ENCODE measurements at places on chromosomes 1 and 21.

DNA sequence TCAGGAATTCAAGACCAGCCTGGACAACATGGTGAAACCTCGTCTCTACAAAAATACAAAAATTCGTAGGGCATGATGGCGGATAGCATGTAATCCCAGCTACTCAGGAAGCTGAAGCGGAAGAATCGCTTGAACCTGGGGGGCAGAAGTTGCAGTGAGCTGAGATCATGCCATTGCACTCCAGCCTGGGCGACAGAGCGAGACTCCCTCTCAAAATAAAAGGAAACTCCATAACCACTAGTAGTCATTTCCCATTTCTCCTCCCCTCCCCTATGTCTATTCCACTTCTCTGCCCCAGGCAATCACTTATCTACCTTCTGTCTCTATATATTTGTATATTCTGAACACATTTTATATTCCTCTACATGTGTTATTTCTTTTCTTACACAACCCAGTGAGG, 4.0 kb upstream of the CEP350 start:
- DNase-seq: no peak

DNA sequence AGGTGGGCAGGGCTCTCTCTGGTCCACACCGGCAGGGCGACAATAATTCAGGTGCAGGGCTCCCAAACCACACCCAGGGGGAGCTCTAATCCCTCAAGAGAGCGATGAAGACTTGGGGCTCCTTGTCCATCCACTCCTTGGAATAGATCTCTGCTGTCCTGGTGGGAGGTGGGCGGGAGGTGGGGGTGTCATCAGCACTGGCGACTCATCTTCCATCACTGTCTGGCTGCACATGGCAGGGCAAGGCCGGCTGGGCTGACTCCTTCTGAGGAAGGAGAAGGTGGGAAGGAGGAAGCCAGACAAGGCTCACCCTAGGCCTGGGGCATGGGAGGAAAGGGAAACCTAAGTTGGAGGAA, 29.3 kb downstream of the TNNT2 start:
- DNase-seq: no peak

DNA sequence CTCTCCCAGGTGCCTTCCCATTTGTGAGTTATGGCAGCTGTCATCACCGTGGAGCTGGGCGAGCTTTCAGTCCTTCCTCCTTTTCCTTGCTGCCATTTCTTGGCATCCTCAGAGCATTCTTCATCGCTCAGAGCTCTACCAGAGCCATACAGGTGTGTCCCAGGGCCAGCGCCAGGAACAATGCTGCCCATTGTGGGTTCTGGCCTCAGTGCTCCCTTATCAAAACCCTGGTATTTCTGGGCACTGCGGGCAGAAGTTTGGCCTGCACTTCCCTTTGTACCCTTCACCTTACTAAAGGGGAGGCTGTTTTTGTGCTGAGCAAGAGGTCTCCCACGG, 28.5 kb downstream of the RASSF5 start:
- DNase-seq: no peak

- DNase-seq: no peak
Observed at GRCh38 chr1:91846007-91846638, 39.8 kb downstream of the TGFBR3 start.

DNA sequence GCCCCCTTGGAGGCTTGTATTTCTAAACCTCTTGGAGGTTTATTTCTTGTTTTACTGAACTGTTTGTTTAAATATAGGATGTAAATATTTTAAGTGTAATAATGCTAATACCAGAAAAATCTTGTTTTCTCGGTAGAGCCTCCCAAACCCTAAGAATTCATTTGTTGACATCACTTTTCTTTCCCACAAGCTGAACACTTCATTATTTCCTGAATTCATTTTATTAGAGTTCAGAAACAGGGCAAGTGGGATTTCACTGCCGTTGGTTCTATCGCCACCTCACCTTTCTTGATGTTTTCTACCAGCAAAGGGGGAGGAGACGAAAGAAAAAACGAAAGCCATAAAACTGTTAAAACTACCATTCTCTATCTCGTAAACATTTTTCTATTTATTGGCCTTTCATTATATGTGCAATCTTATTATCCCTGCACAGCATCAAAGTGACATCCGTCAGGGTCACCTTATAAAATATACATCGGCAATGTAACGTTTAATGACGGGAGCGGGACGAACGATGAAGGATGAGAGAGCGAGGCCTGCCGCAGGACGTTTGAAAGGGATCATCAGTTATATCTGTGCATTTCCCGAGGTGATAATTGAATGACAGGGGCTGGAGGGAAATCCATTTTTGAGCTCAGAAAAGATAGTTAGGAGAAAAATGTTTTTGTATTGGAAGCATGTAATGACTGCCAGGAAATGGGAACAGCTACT, 59.5 kb downstream of the SLC45A1 start:
- DNase-seq: no peak

DNA sequence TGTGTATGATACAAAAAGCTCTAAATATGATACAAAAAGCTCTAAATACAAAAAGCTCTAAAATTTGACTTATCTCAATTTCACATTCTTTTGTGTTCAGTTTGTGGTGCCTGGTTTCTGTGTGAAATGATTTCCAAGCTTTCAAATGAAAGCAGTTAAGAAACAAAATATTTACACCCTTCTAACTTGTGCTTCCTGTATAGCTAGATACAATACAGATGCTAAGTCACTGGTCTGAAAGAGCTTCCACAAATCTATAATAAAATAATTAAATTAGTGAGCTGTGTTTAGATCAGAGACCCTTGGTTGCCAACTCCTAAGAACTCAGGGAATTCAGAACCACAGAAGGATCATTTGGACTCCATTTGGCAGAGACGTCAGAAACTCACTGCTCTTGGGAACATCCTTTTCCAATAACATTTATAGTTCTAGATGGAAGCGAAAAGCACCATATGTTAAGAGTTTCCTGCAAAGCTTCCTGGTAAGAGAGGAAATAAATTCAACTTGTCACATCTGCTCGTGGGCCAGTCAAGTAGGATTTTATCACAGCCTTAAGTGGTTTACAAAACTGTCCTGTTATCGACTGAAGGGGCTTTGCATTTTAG, 1079.1 kb downstream of the ADGRL2 start:
- no peak for DNase-seq

DNA sequence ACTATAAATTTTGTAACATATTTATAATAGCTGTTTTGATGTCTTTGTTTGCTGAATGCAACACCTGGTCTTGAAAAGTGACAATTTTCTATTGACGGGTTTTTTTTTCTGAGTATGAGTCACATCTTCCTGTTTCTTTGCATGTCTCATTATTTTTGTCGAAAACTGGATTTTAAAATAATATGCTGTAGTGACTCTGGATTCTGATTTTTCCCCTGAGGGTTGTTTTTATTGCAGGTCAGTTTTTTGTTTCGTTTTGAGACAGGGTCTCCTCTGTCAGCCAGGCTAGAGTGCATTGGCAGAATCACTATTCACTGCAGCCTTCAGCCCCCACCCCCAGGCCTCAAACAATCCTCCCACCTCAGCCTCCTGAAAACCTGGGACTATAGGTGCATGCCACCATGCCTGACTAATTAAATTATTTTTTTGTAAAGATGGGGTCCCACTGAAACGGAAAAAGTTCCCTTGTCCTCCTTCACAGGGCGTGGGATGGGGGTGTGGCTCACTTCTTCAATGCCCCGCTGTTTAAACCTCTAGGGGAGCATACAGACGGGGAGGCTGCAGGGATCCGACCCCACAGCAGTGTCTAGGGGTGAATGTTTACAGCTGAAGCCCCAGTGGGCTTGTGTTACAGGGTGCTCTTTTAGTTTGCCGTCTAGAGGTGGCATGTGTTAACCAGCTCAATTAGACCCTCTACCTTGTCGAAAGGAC, 11.3 kb upstream of the PPIE start:
- DNase-seq: no peak

DNA sequence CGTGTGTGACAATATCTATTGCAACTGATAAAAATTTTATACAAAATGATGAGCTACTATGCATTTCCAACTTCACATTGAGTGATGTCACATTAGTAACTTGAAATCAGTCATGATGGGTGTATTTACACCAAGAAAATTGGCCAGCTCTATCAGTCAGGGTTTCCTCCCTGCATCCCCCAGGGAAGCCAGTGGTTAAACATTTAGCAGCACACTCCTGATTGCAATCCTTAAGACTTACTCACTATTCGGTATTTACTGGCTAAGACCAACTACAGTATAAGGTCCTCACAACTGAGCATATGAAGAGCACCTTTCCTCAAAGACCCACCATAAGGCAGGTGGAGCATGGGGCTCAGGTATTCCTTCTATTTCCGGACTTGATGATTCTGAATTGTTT, 41.3 kb upstream of the PTGFRN start:
- DNase-seq: no peak

DNA sequence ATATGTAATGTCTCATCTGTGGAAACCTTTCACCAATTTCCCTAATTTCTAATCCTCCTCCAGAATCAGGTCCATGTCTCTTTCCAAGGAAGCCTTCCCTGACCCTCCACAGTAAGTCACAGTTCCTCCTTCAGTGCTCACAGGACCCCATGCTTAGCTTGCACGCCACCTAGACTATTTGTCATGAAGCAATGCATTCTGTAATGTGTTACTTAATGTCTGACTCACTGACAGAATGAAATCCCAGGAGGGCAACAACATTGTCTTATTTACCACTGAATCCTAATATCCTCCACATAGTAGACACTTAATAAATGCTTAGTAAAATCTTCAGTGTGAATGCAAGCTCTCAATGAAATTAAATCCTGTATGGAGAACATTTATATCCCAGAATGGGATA, 245.9 kb upstream of the PLD5 start:
- DNase-seq: no peak

GRCh38 chr1:71343686-71344416, 263.0 kb upstream of the ZRANB2 start:
- no peak for DNase-seq

DNA sequence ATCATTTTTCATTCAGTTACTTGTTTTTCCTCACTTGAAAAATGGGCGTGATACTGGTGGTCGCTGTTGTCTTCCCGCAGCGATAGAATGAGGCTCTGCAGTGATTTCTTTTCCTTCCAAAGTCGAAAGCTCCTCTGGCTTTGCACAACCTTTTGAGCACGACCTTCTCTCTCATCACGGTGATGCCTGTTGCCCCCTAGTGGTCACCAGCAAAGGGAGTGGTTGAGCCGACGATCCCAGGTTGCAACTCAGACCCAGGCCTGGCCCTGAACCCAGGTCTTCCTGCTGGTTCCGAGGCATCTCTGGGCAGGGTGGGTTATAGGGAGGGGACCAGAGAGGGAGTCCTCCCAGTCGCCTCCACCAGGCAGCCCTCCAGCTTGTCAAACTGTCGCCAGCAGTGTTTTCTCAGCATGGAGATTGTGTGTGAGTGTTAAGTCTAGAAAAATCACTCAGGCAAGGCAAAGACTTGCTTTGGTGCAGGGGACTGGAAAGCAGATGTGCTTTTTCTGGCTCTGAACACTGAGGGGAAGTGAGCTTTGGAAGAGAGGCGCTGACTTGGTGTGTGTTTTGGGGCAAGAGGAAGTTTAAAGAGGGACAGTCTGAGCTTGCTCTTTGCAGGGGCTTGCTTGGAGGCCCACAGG, 285.3 kb downstream of the CAMTA1 start:
- DNase-seq: peak; percentile 10

DNA sequence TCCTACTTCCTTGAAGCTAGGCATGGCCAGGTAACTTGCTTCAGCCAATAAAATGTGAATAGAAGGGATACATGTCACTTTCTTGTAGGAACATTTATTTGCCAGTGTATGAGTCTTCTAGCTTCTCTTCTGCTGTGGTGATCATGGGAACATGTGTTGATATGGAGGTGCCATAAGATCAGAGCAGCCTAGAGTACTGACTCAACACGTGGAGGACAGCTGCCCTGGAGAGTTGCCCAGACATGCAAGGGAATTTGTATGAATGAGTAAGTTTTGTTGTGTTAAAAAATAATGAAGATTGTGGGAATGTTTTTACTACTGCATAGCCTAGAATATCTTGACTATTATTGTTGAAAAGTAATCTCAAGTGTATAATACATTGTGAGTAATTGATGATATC, 502.3 kb downstream of the NUF2 start:
- no peak for DNase-seq

GRCh38 chr1:196309386-196309785, 298.9 kb downstream of the KCNT2 start:
- DNase-seq: peak; percentile 29

GRCh38 chr1:46067652-46068051, 64.8 kb downstream of the PIK3R3 start:
- no peak for DNase-seq

- no peak for DNase-seq
Observed at GRCh38 chr1:60904099-60904851, 178.1 kb upstream of the NFIA start.

DNA sequence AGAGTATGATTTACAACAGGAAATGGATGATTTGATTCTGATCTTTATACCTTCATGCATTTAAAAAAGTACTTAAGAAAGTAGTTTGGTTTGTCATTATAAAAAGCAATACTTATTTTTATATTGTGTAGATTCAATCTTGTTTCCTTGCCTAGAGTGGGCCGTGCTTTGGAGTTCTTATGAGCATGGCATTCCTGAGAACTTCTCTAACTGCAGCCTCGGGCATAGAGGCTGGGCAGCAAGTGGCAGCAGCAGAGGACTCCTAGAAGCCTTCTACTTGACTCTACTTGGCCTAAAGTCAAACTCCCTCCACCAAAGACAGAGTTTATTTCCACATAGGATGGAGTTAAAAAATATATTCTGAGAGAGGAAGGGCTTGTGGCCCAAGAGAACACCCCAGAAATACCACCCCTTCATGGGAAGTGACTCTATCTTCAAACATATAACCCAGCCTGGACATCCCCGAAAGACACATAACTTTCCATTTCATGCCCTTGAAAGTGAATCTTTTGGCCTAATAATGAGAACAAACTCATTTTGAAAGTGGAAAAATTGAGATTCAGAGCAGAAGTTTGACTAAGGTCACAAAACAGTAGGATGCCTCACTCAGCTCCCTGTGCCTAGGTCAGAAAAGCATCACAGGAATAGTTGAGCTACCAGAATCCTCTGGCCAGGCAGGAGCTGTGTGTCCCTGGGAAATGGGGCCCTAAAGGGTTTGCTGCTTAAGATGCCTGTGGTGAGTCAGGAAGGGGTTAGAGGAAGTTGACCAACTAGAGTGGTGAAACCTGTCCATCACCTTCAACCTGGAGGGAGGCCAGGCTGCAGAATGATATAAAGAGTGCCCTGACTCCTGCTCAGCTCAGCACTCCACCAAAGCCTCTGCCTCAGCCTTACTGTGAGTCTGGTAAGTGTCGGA, at the start of gene IVL:
TSS of gene IVL (plus strand) at position 861 of the 916 bp plus-strand sequence. CDS start 1,252 bp downstream, outside the sequence.
- DNase-seq: no peak

DNA sequence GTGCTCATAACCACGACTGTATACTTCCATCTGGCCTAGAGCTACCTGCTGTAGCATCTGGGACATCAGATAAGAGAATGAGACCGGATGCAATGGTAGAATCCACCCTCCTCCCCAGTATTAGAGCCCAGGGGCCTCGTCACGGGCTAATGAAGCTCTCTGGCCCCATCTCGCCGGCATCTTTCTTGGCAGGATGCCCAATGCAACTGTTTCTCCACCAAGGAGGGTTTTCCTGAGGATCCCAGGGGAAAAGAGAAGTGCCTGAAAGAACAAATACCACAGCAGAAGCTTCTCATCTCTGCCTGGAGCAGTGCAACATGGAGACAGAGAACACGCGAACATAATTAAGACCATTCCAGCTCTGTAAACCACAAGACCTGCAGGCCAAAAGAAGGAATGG, 80.0 kb downstream of the VWA5B1 start:
- DNase-seq: no peak
